Activated T-helper 17 cell treated with anti-CD3 and anti-CD28 coated beads, Interleukin-2, amount 50 U/mL, for 72 hours (primary cell): ENCODE measurements at places on chromosomes 4 and X. TPM values are rescaled to one million over a fixed set of nuclear protein-coding genes. Genes with fewer than 3 reads are reported as not detected.

ABLIM2 gene
- 0.53 TPM for total RNA-seq

ATP1B4 gene
- not detected for total RNA-seq

SPANXA1 gene
- total RNA-seq: not detected

FIP1L1 gene
- 70.3 TPM for total RNA-seq

GRCh38 chrX:633043-633984 is 2.7 kb downstream of the SHOX start:
- no peak overlapping the region for H3K4me3 ChIP-seq
- H3K4me1 ChIP-seq: peaks cover 6% of the 10 kb centered on the region
- no peak overlapping the region for H3K27ac ChIP-seq
- no peak for ATAC-seq
- no peaks in the 10 kb centered on the region for H3K36me3 ChIP-seq

CDX4 gene
- not detected for total RNA-seq

DNA sequence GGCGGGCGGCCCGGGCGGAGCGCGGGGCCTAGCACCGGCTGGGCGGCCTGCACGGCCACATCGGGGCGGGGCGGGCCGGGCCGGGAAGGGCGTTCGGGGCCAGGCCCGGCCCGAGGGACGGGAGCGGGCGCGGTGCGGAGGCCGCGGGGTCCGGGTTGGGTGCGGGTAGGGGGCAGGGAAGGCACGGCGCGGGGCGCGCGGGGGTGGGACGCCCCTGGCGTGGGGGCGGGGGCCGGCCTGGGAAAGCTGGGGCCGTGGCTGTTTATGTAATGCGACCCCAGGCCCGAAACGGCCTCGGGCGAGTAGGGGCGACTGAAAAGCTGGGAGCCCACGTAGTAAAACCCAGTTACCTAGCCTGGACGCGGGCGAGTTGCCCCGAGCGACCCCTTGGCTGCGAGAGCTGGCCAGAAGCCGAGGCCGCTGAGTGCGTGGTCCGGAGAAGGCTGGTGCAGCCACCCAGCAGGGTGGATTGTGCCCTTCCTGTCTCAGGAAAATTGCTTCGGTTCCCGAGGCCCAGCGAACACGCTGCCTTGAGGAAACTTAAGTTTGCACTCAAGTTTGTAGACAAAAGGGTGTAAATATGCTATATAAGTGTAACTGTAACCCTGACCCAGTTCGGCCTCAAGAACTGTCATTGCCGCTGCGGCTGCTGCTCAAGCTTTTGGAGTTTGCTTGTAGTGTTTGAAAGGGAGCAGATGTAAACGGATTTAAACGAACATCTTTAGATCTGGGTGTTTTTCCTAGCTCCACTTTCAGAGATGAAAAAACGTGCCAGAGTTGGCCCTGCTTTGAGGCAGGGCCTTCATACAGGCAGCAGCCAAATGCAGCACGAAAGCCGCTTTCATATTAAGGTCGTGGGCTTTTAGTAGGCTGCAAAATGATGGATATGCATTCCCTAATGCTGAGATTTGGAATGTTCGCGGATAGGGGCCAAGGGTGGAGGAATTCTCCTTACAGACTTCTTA is 674 bp downstream of the SEC24B start:
- peaks cover 37% of the 10 kb centered on the region for H3K4me1 ChIP-seq
- H3K36me3 ChIP-seq: peaks cover 16% of the 10 kb centered on the region
- H3K27ac ChIP-seq: peak overlapping the region; percentile 58
- H3K27me3 ChIP-seq: no peaks in the 10 kb centered on the region
- peak overlapping the region; percentile 88 for H3K4me3 ChIP-seq

DNA sequence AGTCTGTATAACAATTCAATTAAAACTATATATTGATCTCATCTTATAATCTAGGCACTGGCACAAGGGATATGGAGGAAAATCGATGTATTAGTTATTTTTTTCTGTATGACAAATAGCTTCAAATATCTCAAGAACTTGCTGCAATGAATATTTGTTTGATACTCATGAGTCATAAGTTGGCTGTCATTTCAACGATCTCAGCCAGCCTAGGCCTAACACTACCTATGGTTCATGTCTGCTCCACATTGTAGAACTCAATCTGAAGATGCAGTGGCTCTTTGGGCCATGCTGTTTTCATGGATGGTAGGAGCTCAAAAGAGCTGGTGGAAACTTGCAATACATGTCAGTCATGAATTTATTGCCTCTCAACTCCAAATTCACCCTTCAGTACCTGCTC is 44.7 kb downstream of the MAGEB17 start:
- ATAC-seq: no peak
- H3K27me3 ChIP-seq: no peaks in the 10 kb centered on the region
- no peak overlapping the region for H3K4me3 ChIP-seq
- no peaks in the 10 kb centered on the region for H3K4me1 ChIP-seq

DNA sequence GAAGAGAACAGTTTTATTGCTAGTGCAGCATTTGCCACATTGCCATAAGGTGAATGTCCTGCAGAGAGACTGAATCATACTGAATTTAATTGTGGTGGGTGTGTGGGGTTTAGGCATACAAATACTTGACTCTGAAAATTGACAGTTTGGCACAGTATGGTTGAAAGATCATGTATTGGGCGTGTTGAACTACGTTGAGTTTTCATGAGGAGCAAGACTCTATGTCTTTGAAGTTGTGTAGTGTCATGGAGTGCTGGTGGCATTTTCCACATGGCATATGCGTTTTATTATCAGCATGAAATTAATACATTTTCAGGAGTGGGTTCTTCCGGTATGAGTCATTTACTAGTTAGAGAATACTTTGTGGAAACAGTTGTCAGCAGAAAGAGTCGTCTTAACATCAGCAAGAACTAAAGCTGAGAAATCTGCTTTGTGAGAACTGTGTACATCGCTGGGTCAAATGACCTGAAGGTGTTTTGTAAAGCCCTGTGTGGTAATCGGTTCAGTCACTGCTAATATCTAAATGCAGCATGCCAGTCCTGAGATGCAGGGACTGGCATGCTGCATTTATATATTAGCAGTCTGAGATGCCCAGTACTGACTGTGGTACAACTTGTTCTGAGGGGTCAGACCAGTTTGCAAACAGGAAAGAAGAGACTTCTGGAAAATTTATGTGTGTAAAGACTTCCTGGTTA is 50.3 kb downstream of the ARHGAP10 start:
- H3K4me3 ChIP-seq: peak overlapping the region; percentile 70
- no peaks in the 10 kb centered on the region for H3K36me3 ChIP-seq
- ATAC-seq: peak; percentile 39
- H3K27ac ChIP-seq: peak overlapping the region; percentile 47

DNA sequence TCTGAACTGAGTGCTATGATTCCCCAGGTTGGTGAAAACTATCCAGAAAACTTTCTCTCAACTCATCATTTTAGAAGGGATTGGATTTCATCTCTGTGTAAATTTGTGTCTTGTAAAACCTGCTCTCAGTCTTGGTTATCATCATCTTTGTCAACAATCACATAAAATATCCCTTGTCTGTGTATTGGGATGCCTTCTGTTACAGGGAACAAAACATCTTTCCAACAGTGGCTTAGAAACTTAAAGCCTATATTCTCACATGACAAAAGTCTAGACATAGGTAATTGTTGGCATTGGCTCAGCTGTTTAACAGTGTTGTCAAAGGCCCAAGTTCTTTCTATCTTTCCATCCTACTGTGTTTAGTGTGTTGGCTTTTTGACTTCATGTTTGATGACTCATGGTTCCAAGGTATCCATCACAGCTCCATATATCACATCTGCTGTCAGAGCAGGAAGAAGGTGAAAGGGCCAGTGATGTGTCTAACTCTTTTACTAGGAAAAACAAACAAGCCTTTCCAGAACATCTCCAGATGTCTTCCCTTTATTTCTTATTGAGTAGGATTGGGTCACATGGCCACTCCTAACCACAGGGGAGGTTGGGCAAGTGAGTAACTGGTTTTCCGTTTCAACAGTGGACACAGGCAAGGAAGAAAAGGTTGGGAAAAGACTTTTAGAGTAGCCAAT is 65.0 kb downstream of the PHEX start:
- H3K4me3 ChIP-seq: no peak overlapping the region
- no peak for ATAC-seq
- H3K27me3 ChIP-seq: no peaks in the 10 kb centered on the region
- no peaks in the 10 kb centered on the region for H3K36me3 ChIP-seq
- no peak overlapping the region for H3K27ac ChIP-seq

DNA sequence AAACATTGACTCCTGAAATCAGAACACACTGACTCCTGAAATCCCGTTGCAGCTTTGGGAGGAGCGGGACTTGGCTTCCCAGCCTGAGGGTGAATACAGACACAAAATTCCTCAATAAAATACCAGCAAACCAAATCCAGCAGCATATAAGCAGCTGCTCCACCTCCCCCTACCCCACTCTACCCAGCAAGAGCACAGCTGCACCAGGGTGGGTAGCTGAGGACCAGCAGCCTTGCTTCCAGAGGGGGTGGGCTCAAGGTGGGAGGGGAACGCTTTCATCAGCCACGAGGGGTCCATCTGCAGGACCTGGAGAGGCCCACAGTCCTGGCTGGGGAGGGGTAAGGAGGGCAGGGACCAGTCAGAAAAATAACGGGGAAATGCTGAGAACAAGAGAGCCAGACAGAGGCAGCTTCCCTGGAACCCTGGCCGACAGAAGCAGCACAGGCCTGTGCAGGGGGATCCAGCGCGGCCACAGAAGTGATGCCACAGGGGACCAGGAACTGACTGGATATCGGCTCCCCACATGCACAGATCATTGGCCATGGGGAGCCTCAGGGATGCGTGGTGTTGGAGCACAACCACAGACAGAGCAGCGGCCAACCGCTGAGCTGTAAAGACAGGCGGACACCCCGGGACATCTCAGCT is 49.8 kb downstream of the FGFRL1 start:
- H3K27me3 ChIP-seq: peaks cover 22% of the 10 kb centered on the region
- peaks cover 14% of the 10 kb centered on the region for H3K4me1 ChIP-seq
- H3K36me3 ChIP-seq: no peaks in the 10 kb centered on the region
- H3K4me3 ChIP-seq: no peak overlapping the region

CEP44 gene
- total RNA-seq: 17.7 TPM

FGF16 gene
- total RNA-seq: not detected

PCYT1B gene
- total RNA-seq: 0.29 TPM

DNA sequence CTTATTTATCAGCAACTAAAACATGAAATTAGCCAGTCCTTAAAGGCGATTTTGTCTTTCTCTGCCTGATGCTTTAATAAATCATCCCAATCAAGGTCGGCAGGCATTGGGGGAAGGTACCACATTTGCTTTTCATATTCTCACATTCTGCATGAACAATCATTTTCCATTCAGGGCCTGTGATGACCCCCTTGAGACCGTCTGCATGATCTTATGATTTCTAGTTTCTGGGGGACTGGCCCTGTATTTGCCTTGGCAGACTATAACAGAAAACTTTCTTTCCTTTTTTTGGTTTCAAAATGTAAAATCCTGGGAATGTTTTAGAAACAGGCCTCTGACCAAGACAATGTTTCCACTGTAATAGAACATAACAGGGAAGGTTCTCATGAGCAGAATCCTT is 296.8 kb downstream of the IDS start:
- ATAC-seq: no peak
- H3K4me3 ChIP-seq: no peak overlapping the region
- H3K4me1 ChIP-seq: no peaks in the 10 kb centered on the region
- peaks cover 7% of the 10 kb centered on the region for H3K27me3 ChIP-seq
- no peaks in the 10 kb centered on the region for H3K36me3 ChIP-seq
- no peak overlapping the region for H3K27ac ChIP-seq

DNA sequence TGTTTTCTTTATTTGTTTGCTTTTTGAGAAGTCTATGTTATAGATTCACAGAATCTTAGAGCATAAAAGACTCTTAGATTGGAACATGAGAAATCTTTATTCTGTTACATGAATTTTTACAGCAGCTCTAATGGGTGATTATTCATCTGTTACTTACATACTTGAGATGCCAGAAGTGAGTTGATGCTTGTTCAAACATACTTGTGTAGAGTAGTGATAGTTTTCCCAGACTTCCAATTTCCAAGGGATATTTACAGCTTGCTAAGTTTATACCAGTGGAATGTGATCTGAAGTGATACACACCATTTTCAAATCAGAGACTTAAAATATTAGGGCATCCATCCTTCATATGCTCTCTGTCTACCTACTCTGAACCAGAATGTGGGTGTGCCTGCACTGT is 252.9 kb upstream of the SMIM31 start:
- no peak for ATAC-seq
- no peak overlapping the region for H3K4me3 ChIP-seq
- H3K36me3 ChIP-seq: no peaks in the 10 kb centered on the region
- H3K4me1 ChIP-seq: no peaks in the 10 kb centered on the region

- H3K4me3 ChIP-seq: no peak overlapping the region
- no peaks in the 10 kb centered on the region for H3K27me3 ChIP-seq
Observed at GRCh38 chrX:85065512-85066198, 62.0 kb downstream of the APOOL start.

DNA sequence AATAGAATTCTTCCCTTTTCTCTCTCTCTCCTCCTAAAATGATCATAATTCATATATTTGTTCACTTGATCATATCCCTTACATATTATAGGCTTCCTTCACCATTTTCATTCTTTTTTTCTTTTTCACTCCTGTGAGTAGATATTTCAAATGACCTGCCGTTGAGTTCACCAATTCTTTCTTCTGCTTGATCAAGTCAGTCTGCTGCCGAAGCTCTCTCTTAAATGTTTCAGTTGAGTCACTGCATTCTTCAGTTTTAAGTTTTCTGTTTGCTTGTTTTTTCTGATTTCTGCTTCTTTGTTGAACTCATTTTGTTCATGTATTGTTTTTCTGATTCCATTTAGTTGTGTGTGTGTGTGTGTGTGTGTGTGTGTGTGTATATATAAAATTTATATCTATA is 354.3 kb downstream of the GPAT3 start:
- no peak for ATAC-seq
- H3K27me3 ChIP-seq: peaks cover 11% of the 10 kb centered on the region
- H3K27ac ChIP-seq: no peak overlapping the region
- no peak overlapping the region for H3K4me3 ChIP-seq

PPM1K gene
- total RNA-seq: 49.9 TPM

- no peak overlapping the region for H3K4me3 ChIP-seq
- H3K27ac ChIP-seq: no peak overlapping the region
- peaks cover 18% of the 10 kb centered on the region for H3K4me1 ChIP-seq
- no peaks in the 10 kb centered on the region for H3K36me3 ChIP-seq
Observed at GRCh38 chr4:81466841-81467671, 4.7 kb downstream of the RASGEF1B start.

GJB1 gene
- total RNA-seq: 0.21 TPM

- H3K4me3 ChIP-seq: no peak within 1 kb of the TSS
- H3K36me3 ChIP-seq: peaks cover 16% of the 10 kb centered on the region
- peaks cover 4% of the 10 kb centered on the region for H3K4me1 ChIP-seq
- H3K27me3 ChIP-seq: no peaks in the 10 kb centered on the region
Observed at GRCh38 chrX:77969538-77969937, at the start of gene PGAM4. PGAM4 (minus strand) TSS chrX:77969638; CDS start chrX:77969638, 0 bp downstream.

TMSB15A gene
- total RNA-seq: 0.56 TPM

DNA sequence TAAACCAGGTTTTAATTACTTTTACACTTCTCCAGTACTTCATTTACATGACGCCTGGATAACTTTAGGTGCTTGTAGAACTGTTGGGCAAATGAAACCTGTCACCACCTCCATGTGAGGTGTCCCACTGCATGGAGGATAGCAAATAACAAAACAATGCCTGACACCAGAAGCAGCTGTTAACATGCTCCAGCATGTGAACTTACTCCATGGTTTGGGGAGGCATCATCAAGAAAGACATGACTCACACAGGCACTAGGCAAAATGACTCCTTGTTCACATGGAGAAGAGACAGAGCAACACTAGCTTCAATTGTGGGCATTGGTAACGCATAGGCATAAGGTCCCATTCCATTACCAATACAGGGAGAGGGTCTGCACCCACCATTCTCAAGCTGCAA is 198.1 kb upstream of the F9 start:
- no peak for ATAC-seq
- H3K27ac ChIP-seq: no peak overlapping the region
- no peak overlapping the region for H3K4me3 ChIP-seq
- H3K27me3 ChIP-seq: no peaks in the 10 kb centered on the region
- H3K4me1 ChIP-seq: no peaks in the 10 kb centered on the region
- H3K36me3 ChIP-seq: no peaks in the 10 kb centered on the region
